ENCODE measurements at places on chromosomes 7 and 10.
A peak's percentile ranks its signal among the peaks of the same experiment; 100 is the strongest.

- peak; percentile 65 for DNase-seq
Observed at GRCh38 chr7:155796381-155797261, 15.6 kb downstream of the SHH start.

DNA sequence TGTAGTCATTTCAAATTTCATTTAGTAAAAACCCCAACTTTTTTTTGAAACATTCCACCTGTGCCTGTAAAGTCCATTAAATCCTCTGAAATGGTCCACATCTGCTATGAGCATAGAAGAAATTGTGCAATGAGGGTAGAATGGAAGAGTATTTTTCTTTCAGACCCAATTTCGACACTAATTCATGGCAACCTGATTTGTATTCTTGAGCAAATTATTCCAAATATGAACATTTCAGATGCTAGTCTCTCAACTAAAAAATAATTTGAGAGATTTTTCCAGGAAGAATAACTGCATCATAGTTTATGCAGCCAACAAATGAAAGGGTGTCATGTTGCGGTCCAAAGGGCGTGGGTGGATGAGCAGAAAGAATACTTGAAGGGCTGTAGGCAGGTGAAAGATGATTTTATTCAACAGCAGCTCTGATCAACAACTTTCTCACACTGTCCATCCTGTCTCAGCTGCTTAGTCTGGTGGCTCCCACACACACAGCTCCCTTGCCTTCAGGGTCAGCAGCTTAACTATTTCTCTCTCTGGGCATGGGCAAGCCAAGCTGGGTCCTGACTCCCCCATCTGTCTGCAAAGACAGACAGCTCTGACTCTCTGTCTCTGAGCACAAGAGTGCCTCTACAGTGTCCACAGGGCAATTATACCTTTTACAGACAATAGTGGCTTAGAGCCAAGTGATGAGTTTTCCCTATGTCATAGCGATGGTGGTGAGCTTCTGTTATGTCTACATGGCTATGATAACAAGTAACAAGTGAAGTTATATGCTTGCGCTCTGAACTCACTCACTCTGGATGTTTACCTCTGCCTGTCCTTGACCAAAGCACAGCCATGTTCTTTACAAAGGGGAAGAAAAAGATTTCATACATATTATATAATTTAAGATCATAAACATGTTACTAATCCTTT lies 11.5 kb downstream of the STEAP2 start:
- DNase-seq, result no peak

- no peak for DNase-seq
Observed at GRCh38 chr7:117848941-117849340, 24.3 kb downstream of the CTTNBP2 start.

GRCh38 chr7:22640269-22640668 lies 86.7 kb upstream of the IL6 start:
- peak; percentile 89 for DNase-seq

DNA sequence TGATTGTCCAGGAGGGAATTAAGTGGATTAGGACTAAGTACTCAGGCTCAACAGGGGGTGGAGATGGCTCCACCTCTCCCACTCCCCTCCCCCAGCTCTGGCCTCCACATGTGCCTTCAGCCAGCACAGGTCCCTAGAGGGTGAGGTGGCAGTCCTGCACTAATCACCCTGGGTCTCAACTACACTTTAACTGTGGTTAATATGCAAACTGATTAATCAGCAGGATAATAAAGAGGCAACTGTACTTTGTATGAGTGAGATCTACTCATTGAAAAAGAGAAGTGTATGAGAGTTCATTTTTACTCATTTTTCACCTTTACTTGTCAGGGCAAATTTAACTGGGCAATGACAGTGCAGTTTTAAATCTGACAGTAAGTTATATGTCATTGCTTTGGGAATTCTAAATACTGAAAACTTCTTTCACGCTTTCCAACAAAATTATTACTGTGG lies 223.8 kb upstream of the CCDC6 start:
- peak; percentile 8 for DNase-seq

GRCh38 chr10:74913377-74913979 lies 87.1 kb downstream of the KAT6B start:
- no peak for DNase-seq

- no peak for DNase-seq
Observed at GRCh38 chr10:33216661-33217427, 117.6 kb downstream of the NRP1 start.

DNA sequence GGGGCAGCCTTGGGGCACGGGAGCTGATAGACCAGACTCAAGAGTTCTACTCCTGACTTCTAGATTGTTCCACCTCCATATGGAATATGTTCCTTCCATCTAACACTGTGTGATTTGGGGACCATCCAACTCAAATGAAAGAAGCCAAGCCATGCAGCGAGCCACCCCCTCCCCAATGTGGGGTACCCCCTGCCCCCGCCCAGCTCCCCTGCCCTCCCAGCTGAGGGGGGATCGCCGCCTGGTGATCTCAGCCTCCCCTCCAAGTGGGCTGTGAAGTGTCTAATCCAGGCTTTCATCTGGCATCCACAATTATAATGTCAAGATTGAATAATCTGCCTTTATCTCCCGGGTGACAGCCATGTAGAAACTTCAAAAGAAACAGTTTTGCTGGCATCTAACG lies 246.1 kb downstream of the RPS24 start:
- DNase-seq, result no peak

DNA sequence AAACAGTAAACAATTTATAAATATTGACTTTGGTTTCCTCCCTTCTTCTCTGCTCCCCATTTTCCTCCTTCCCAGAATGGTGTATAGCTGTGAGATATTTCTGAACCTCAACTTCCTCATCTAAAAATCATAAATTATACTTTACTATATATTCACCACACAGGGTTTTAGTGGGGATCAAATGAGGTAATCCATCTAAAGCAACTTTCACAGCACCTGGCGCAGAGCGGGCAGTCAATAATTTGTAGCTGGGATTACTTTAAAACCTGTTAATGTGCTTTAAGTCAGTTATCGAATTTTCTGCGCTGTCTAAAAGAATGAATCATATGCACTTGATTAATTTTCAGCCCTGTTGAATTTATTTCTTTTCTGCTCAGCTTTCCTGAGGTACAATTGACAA lies 172.7 kb downstream of the PTEN start:
- no peak for DNase-seq

DNA sequence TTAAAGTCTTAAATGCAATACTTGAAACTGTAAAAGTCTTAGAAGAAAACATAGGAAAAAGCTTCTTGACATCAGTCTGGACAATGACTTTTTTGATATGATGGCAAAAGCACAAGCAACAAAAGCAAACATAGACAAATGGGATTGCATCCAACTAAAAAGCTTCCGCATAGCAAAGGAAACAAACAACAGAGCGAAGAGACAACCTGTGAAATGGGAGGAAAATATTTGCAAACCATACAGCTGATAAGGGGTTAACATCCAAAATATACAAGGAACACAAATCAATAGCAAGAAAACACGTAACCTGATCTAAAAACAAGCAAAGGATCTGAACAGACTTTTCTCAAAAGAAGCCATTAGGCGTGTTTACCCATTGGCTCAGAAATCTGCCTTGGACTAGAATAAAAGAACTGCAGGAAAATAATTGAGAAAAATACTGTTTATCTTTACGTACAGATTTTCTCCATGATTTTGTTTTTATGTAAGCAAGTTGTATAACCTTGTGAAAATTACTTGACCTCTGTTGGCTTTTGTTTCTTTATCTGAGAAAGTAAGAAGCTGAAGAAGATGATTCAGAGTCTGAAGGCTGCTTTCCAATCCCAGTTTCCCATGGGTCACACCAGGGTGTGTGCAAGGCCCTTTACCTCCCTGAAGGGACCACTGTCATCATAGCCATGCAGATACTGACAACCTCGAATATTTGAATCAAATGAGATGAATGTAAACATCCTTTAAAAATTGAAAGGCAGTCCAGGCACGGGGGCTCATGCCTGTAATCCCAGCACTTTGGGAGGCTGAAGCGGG lies 99.1 kb upstream of the LANCL2 start:
- no peak for DNase-seq

- DNase-seq, result no peak
Observed at GRCh38 chr10:74337330-74338016, 186.5 kb downstream of the ADK start.

Data from activated CD4-positive, alpha-beta T cell treated with anti-CD3 and anti-CD28 coated beads, Interleukin-2, amount 50 U/mL, for 16 hours (primary cell).